C1 segment of cervical spinal cord (tissue), 14 donors: ENCODE measurements at places on chromosomes 13 and 19.

DNA sequence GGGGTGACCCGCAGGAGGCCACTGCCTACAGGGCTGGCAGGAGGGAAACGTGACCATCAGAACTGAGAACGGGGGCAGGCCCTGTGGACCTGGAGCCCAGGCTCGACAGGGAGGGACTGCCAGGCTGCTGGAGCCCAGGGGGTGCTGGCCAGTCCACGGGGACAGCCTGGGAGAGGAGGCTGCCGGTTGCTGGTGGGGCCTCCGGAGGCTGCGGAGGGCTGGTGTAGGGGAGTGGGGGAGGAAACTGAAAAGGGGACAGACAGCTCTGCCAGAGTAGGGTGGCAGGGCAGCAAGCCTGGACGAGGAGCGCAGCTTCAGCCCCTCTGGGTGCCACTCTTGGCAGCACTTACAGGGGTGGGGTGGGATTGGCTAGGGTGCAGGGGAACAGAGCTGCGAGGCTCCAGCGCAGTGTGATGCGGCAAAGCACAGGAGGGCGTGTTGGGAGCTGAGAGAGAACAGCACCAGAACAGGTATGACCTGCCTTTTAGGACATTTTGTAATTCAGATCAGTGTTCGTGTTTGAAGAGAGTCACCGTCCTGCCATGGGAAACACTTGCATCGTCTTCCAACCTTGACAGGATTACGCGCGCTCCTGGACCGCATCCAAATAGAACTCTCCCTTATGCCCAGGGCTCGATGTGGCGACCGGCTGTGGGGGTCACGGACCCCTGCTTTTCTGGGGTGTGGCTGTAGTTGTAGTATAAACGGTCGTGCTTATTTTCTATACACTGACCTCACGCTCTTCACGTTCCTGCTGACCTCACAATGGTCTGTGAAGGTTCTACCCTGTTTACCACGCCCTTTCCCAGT is 19.9 kb upstream of the ARHGEF7 start:
- DNase-seq = no peak

DNA sequence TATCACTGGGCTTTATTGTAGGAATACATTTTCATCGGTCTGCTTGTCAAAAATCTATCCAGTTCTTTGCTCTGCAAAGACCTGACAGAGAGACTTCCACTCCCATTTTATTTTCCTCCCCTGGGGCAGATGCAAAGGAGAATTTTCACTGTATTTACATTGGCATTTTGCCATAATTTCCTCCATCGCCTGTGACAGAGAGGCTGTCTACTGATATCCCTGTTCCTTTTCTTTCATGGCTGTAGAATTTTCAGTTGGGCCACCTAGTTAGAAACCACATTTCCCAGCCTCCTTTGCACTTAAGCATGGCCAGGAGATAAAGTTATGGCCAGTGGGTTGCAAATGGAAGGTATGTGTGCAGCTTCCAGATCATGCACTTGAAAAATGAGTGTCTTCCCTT is 89.3 kb downstream of the NUFIP1 start:
- no peak for DNase-seq

DNA sequence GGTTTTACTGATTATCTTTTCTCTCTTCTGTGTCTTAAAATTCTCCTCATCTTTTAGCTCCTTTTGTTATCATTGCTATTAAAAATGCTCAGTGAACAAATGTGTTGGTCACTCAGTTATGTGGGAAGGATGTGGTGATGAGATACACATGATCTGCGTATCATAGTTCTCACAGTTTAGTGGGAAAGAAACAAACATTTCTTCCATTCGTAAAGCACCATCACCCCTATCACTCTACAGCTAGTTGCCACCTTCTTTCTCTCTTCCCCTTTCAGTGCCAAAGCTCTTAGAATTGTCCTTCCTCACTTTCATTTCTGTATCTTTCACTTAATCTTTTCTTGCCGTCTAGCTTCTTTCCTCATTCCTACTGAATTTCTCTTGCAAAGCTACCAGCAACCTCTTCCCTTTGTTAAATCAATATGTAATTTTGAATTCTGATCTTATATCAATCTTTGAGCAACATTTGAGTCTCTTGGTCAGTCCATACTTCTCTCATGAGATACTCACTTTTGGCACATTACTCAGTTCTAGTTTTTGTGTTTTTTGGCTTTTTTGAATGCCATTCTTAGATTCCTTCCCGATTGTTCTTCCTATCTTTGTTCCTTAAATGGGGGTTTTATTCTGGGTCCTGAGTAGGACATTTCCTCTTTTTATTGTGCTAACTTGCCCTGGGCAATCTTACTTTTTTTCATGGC is 122.3 kb downstream of the PCCA start:
- DNase-seq = no peak

DNA sequence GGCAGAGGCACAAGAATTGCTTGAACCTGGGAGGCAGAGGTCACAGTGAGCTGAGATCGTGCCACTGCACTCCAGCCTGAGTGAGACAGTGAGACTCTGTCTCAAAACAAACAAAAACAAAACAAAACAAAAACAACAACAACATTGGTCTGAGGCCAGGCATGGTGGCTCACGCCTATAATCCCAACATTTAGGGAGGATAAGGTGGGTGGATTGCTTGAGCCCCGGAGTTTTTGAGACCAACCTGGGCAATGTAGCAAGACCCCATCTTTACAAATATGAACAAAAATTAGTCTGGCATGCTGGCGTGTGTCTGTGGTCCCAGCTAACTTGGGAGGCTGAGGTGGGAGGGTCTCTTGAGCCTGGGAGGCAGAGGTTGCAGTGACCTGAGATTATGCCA is 16.0 kb upstream of the NWD1 start:
- DNase-seq = no peak

GRCh38 chr19:9086761-9087160 is at the start of gene OR1M1:
OR1M1 (plus strand) TSS chr19:9087061; CDS start chr19:9093245, 6,184 bp downstream.
- DNase-seq = no peak

DNA sequence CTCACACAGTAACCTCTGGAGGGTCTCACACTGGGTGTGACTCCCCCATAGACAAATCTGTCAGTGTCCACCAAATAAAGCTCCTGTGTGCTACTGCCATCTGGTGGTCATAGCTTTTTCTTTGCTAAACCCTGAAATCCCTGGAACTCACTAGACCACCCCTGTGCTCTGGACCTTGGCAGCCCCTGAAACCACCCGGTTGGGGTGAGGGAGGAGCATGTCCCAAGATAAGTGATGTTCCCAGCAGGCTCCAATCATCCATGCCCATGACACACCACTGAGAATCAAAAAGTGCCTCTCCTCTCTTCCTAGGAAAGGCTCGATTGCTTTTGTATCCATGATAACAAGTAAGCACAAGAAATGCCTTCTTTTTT is 6.5 kb upstream of the HSD17B14 start:
- peak; percentile 10 for DNase-seq

GRCh38 chr13:73776151-73776785 is 357.9 kb downstream of the KLF12 start:
- DNase-seq = no peak

GRCh38 chr19:4759388-4760284 is 31.9 kb upstream of the FEM1A start:
- DNase-seq = peak; percentile 57

- no peak for DNase-seq
Observed at GRCh38 chr13:60268203-60268555, 104.5 kb upstream of the DIAPH3 start.

- DNase-seq = no peak
Observed at GRCh38 chr19:1467490-1468273, 11.3 kb downstream of the C19orf25 start.

DNA sequence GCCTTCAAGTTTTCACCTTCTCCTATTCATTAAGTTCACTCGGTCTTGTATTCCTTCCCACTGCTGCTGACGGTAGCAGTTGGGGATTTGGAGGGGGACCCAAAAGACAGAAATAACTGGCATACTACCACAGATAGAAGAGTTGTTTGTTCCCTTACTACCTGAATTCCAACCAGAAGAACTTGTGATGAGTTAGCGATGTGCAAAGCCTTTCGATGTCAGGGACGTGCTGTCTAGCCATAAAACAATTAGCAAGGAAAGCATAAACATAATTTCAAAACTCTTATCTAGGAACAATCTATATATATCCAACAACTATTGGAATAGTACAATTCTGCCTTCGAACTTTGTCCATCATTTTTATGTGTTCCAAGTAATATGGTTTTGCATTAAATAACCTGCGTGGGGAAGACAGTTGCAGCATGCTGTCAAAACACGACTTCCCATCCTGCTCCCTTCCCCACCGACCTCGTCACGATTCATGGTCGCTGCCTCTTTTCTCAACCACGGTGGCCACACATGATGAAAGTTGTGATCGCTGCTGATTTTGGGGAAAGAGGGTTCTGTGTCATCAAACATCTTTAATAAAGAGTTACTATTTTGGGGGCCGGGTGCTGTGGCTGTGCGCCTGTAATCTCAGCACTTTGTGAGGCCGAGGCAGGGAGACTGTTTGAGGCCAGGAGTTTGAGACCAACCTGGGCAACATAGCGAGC is 3.8 kb upstream of the SLC7A9 start:
- DNase-seq = no peak

- no peak for DNase-seq
Observed at GRCh38 chr13:95603887-95604555, 40.5 kb downstream of the DZIP1 start.

- no peak for DNase-seq
Observed at GRCh38 chr13:111577956-111578605, 257.6 kb downstream of the TEX29 start.

GRCh38 chr19:31263328-31263727 is 85.9 kb downstream of the TSHZ3 start:
- no peak for DNase-seq

DNA sequence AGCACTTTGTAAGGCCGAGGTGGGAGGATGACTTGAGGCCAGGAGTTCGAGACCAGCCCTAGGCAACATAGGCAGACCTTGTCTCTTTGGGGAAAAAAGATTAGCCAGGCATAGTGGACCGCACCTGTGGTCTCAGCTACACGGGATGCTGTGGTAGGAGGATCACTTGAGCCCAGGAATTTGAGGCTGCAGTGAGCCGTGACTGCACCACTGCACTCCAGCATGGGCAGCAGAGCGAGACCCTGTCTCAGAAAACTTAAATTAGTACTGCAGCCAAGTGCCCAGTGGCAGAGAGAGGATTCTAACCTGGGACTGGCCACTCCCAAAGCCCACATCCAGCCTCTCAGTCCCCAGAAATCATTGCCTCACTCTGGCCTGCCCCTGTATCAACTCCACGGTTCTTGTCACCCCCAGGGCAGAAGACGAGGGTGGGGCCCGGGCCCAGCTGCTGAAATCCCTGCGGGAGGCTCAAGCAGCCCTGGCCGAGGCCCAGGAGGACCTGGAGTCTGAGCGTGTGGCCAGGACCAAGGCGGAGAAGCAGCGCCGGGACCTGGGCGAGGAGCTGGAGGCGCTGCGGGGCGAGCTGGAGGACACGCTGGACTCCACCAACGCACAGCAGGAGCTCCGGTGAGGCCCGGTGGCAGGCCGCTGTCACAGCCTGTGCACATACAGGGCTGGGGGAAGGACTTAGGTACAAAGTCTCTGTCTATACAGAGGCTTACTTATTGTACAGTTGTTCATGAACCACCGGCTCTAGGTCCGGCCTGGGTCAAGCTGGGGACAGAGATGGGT is 53.4 kb downstream of the KCNC3 start:
- no peak for DNase-seq

- DNase-seq = no peak
Observed at GRCh38 chr19:1169921-1170885, 3.9 kb downstream of the SBNO2 start.

DNA sequence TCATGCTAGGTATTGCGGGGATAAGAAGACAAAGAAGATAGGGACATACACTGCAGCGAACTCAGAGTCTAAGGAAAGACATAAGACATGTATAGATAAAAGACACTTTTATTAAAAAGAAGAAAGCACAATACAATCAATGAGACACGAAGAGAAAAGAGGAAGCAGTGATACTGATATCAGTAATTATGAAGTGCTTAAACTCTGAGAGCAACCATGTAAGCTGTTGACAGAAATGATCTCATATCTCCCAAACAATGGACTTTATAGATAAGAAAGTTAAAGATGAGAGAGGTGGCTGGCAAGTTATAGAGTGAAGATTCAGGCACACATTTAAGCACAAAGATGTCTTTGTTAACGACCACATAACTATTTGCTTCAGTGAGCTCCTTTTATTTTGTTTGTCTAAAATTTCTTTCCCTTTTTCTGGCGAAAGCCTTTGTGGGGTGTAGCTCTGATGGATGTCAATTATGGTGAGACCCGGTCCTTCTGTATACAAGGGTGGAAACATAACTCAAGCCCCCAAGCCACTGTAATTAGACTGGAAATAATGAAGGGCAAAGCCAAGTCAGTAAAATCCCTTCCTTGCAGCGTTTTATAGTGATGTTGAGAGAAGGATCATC is 818.0 kb upstream of the SLC10A2 start:
- DNase-seq = no peak

GRCh38 chr19:1133471-1133929 is 29.7 kb downstream of the GPX4 start:
- no peak for DNase-seq

DNA sequence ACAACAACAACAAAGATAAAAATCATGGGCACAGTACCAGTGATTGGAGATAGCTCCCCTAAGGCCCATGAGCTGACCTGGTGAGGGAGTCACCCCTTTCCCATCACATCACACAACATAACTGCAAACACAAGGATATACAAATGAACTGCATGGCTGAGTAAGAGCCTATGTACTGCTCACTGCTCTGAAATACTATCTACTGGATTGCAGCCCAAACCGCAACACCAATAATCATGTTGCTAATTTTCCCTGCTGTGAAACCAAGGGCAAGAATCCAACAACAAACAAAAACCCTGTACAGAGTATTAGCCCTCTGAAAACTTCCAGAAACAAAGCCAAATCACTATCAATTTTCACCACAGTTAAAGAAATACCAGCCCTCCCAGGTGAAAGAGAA is 1893.2 kb downstream of the PCDH9 start:
- no peak for DNase-seq

DNA sequence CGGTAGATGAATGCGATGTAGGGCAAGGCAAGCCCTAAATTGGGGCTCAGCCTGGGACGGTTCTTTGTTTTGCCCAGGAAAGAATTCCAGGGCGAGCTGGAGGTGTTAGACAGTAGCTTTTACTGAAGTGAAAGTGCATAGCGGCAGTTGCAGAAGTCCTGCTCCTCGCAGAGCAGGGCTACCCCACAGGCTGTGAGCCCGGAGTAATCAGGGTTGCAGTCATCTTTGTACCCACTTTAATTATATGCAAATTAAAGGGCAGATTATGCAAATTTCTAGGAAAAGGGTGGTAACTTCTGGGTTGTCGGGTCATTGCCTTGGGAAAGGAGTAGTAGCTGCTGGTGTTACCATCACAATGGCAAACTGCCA is 30.5 kb downstream of the VAV1 start:
- DNase-seq = peak; percentile 0

- no peak for DNase-seq
Observed at GRCh38 chr13:23391752-23392151, 41.8 kb downstream of the SACS start.

- no peak for DNase-seq
Observed at GRCh38 chr19:44548736-44549135, 19.3 kb upstream of the CEACAM20 start.

DNA sequence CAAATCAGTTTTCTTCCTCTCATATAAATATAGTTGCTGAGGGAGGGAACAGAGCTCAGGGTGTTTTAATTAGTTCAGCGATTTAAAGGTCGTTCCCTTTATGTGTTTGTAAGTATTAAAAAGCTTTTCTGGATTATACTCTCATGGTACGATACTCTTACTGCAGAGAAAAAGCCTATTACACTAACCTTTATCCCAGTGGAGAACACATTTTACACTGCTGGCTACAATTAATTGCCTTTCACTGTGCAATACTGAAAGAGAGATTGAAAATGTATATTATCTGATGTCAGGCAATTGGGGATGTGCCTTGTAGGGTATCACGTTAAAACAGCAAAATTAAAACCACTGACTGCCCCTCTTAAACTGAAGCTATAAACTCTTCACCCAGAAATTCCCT is 526.9 kb upstream of the SGCG start:
- DNase-seq = no peak

GRCh38 chr19:31179471-31179852 is 169.8 kb downstream of the TSHZ3 start:
- no peak for DNase-seq
